ENCODE measurements at places on chromosomes 16 and 17. TPM values are rescaled to one million over a fixed set of nuclear protein-coding genes. Genes with fewer than 3 reads are reported as not detected.
A peak's percentile ranks its signal among the peaks of the same experiment; 100 is the strongest.

- peak; percentile 41 for DNase-seq
Measured at GRCh38 chr17:2174468-2175293, 119.8 kb downstream of the HIC1 start.

GRCh38 chr17:57021226-57021940 is 43.5 kb downstream of the SCPEP1 start:
- DNase-seq: peak; percentile 44

DNA sequence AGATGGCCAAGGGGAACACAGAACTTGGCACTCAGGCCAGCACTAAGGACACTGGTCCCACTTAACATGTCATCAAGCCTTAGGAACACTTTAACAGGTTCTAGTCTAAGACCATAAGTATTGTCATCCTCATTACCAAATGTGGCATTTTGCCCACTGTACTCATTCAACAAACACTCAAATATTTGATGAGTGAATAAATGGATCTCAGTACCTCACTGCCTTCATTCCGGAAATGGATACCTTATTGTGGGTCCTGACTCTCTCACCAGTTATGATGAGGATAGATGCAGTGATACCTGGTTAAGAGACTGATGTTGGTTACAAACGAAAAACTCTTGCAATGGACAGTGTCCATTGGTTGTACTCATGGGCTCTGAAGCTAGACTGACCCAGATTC is 455.2 kb upstream of the DYNLRB2 start:
- DNase-seq: no peak

DNA sequence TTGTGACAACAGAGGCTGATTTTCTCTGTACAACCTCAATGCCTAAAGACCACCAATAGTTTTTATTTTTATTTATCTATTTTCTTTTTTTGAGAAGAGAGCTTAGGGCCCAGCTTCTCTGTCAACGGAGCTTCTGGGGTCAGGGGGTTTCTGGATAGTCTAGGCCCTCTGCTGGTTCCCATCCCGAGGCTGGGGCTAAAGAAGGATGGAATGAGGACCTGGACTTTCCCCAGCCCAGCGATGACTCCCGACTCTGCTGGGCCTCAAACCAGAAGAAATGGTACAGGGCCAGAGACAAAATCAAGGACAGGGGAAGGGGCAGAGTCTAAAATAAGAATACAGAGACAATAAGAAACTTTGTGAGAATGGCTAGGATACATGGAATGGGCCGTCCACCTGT is 5.7 kb upstream of the TSPOAP1 start:
- no peak for DNase-seq

- no peak for DNase-seq
Measured at GRCh38 chr17:50946891-50947781, 81.0 kb upstream of the TOB1 start.

SHCBP1 gene
- total RNA-seq: 0.92 TPM

DNA sequence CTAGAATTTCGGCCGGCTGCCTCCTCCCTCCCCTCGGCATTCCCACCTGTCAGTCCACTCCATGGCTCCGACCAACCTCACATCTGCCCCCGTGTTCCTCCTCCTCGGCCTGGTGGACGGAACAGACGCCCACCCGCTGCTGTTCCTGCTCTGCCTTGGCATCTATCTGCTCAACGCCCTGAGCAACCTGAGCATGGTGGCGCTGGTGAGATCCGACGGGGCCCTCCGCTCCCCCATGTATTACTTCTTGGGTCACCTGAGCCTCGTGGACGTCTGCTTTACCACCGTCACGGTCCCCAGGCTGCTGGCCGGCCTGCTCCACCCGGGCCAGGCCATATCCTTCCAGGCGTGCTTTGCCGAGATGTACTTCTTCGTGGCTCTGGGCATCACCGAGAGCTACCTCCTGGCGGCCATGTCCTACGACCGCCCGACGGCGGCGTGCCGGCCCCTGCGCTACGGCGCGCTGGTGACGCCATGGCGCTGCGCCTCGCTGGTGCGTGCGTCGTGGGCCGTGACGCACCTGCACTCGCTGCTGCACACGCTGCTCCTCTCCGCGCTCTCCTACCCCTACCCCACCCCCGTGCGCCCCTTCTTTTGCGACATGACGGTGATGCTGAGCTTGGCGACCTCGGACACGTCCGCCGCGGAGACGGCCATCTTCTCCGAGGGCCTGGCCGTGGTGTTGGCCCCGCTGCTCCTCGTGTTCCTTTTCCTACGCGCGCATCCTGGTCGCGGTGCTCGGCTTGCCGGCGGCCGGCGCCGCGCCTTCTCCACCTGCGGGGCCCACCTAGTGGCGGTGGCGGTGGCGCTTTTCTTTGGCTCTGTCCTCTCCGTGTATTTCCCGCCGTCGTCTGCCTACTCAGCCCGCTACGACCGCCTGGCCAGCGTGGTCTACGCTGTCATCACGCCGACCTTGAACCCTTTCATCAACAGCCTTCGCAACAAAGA is at the start of gene OR3A2:
OR3A2 (minus strand) TSS at position 440 of the 948 bp plus-strand sequence.
- DNase-seq: no peak

All from mucosa of gallbladder (tissue), 1 donor.